ENCODE measurements at places on chromosomes 5 and 9.

DNA sequence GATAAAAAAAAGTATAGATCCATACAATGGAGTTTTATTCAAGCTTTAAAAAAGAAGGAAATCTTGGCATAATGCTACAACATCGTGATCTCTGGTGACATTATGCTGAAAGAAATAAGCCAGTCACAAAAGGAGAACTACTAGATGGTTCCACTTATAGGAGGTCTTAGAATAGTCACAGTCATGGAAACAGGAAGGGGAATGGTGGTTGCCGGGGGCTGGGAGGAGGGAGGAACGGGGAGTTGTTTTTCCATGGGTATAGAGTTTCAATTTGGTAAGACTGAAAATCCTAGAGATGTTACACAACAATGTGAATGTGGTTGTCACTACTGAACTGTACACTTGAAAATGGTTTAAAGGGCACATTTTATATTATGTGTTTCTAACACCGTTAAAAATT is 94.5 kb downstream of the CFAP90 start:
- no peak for DNase-seq

DNA sequence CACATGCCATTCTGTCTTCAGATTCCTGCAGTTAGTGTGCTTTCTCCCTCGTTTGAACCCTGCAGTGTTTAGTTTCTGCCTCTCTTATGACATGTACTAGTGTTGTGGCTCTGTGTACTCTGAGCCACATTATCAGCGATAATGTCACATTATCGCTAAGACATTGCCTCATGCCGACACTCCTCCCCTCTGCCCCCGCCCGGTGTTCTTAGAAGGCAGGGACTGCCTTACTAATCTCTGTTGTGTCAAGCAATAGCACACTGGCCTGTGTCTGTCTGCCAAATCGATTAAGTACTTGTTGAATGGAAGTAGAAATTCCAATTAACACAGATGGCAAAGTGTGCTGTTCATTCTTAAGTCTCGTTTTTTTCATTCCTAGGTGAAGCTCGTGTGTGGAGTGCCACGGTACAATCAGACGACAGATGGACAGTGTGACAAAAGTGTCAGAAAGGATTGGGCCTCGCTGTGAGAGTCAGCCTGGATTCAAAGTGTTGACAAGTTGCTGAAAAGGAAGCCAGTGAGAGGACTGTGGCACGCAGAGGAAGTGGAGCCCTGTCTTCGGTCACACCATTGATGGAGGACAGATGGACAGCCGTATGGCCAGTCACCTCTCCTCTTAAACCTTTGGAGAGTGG is 10.5 kb downstream of the PIK3R1 start:
- DNase-seq, result no peak

DNA sequence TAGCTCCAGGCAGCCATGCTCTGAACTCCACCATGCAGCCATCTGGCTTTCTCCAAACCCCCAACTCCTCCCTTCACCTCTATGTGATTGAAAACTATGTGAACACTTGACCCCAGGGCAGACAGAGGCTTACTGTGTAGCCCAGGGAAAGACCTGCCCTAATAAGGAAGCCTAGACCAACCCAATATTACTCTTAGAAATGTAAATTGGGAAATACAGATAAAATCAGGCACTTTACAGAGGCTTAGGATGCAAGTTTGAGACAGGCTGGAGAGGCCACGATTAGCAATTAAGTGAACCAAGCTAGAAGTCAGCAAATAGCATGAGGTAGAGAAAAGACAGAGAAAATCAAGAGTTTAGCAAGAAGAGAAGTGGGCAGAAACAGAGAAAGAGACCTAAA is 141.7 kb upstream of the ABCA1 start:
- DNase-seq, result no peak

GRCh38 chr5:176447591-176447977 is 601 bp upstream of the FAF2 start:
- no peak for DNase-seq

DNA sequence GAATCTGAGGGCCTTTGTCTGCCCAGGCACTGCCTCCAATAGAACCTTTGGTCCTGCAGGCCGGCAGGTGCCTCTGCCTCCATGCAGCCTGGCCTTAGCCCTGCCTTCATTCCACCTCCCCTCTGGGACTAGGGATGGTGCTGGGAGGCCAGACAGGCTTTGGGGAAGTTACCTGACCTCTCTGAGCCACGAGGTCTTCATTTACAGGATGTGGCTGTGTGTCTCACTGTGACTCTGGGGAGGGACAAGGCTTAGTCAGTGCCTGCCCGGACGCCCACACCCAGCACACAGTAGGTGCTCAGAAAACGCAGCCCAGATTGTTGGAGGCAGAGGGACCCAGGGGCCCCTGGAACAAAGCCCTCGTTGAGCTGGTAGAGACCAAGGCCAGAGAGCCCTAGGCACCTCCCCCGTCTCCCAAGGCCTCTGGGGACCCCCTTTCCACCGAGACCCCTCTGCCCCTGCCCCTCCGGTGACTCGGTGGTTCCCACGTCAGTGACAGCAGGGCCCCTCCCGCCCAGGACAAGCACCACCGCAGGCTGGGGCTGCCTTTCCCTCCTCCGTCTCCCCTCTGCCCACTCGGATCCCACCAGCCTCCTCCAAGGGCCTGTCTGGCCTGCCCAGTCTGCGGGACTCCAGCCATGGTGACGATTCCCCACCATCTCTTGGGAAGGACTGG is 46.9 kb upstream of the EGFL7 start:
- no peak for DNase-seq

DNA sequence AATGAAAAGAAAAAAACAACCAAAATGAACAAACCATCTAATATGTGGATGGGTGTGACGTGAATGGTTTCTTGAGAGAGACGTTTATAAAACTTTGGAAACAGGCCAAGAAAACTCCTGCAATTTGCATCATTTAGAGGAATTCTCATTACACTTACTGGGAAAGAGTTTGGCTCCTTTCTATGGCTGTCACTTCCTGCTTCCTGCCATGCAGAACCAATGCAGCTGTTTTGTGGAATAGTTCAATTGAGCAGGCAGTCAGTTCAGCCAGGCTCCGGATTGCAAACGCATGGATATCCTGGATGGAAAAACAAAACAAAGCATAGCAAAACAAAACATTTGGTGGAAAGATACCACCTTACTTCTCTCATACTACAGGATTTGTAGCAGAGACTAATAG is 36.6 kb downstream of the FAM114A2 start:
- DNase-seq, result no peak

GRCh38 chr9:85610074-85610860 is 131.5 kb downstream of the AGTPBP1 start:
- peak; percentile 12 for DNase-seq

GRCh38 chr9:110183208-110184145 is 24.5 kb downstream of the C9orf152 start:
- DNase-seq, result peak; percentile 34

DNA sequence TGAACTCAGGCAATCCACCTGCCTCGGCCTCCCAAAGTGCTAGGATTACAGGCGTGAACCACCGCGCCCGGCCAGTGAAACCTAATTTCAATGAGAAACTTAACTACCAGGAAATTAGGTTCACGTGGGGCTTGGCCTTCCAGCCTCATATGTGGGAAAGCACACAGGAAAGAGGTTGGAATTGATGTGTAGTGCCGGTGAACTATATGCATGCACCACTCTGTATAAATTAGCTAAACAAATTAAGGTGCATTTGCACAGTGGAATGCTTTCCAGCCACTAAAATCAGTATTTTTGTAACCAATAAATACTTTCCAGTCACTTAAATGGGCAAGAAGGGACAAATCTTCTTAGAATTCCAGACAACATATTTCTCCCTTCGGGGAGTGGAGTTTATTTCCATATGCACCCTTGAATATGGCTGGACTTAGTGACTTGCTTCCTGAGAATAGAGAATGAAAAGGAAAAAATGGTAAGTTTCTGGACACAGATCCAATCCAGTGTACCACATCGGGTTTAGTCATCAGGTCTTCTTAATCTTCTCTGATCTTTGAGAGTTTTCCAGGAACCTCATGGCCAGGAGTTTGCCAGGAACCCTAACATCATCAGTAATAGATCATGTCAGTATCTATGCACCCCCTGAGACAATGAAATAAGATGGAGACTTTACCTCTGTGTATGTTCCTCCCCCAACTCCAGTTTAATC is 24.9 kb downstream of the ATOX1 start:
- DNase-seq, result no peak

GRCh38 chr9:136119061-136119882 is 597 bp upstream of the TMEM250 start:
- no peak for DNase-seq

DNA sequence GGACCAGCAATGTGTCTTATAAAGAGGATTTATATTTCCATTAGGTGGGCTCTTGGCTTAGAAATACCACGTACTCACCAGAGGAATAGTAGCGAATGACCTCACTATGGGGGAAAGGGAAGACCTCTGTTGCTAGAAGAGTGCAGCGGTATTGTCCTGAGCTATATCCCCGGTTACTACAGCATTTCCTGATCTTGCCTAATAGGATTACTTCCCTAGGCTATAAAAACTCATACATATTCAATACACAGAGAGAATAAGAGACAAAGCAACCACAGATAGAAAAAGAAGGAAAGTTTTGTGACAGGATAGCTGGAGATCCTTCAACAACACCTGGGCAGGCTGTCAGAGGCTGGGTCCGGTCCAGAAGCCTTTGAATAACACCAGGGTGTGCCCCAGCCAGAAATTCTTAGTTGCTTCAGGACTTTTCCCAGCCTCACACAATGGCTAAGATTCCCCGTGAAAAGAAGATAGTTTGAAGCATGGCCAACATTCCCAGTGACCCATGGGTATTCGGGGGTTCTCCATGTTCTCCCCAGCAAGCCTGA is 85.4 kb downstream of the TRIM36 start:
- no peak for DNase-seq

GRCh38 chr5:58454025-58454424 is 5.9 kb downstream of the PLK2 start:
- DNase-seq, result no peak

DNA sequence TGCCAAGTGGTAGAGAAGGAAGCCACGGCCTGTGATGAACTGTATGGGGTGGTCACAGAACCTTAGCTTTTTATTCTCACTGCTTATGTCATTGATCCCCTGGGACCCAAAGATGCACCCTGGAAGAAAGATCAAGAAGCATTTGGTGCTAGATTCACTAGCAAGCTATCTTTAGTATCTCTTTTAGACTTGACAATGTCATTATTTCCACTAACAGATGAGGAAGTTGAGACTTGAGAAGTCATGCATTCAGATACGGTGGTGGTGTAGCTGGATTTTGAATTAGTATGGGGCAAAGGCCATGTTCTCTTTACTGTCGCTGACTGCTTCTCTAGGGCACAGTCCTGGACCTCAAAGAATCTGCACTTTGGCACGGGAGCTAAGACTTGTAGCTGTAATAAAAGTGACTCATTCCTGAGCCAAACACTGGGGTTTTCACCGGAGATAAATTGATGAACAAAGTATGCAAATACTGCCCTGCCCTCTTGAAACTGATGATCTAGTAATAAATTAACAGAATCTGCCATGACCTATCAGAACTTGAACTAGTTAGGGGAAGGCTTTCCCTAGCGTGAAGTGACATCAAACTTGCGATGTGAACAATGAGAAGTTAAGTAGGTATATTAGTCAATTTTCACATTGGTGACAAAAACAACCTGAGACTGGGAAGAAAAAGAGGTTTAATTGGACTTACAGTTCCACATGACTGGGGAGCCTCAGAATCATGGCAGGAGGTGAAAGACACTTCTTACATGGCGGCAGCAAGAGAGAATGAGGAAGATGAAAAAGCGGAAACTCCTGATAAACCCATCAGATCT is 5.4 kb downstream of the GDA start:
- no peak for DNase-seq

- no peak for DNase-seq
Measured at GRCh38 chr5:159858871-159859270, 57.4 kb upstream of the ADRA1B start.

GRCh38 chr5:147567917-147568598 is 58.2 kb upstream of the DPYSL3 start:
- no peak for DNase-seq

- no peak for DNase-seq
Measured at GRCh38 chr9:136088481-136088938, 6.6 kb downstream of the NACC2 start.

DNA sequence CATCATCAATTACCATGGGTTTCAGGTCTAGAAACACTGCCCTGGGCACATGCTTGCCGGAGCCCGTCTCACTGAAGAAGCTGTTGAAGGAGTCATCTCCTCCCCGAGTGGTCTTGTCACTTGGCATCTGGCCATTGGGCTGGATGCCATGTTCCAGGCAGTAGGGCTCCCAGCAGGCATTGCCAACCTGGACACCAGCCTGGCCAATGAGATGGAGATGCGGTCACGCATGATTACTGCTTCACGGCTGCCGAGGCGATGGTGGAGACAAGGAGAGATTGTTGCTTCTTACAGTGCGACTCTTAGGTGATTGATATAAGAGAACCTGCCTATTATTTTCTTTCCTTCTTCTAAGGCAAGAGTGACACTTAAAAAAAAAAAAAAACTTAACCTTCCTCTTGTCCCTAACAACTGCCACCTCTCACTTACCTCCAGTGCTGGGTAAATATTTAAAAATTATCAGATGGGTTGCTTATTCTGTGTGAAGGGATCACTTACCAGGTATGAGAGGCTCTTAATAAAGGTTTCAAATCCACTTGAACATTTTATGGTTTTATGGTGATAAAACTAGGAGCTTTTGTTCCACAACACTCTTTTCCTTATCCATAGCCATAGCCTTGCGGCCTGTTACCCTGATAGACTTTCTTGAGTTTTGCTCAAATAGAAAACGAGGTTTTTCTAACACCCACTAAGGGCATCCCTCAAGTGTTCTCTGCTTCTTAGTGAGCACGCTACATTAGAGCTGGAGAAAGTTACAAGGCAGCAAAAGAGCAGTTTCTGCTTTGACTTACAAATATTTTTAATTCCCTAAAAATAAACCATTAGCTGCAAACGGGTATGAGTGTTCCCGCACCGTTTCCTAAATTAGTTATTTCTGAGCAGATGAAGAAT is 41.2 kb downstream of the NIM1K start:
- no peak for DNase-seq

- peak; percentile 34 for DNase-seq
Measured at GRCh38 chr5:171907725-171908343, 98.6 kb downstream of the FBXW11 start.

Data from activated CD4-positive, alpha-beta T cell treated with anti-CD3 and anti-CD28 coated beads, Interleukin-2, amount 50 U/mL, for 1 hour (primary cell).